ENCODE measurements at places on chromosomes 6 and 20. TPM values are rescaled to one million over a fixed set of nuclear protein-coding genes. Genes with fewer than 3 reads are reported as not detected.

The SLC35D3 gene
- total RNA-seq = not detected

The NRN1 gene
- total RNA-seq = 8.7 TPM

The GATA5 gene
- 1.7 TPM for total RNA-seq

The LPIN3 gene
- total RNA-seq = 4.0 TPM

The SEL1L2 gene
- total RNA-seq = 0.23 TPM

Data from smooth muscle cell of the coronary artery (primary cell).